ENCODE measurements at places on chromosomes 12 and 14.

- peak; percentile 73 for DNase-seq
These were observed 10.3 kb upstream of the CD27 start for GRCh38 chr12:6434205-6435140.

DNA sequence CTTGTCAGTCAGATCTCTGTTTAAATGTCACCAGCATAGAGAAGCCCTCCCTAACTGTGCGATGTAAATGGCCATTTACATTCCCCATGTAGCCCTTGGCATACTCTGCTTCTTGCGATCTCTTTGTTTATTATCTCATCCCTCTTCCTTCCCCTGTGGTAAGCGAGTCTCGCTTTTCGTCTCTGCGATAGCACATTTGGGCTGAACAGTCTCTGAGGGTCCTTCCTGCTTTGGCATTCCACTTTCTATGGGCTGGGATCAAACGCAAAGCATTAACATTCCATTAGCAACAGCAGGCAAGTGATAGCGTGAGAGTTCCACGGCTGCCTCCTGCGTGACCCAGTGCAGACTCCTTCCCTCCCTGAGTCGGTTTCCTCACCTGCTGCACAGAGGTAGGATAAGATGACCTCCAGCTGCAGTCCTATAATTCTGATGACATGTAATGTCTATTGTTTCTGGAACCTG, 61.4 kb upstream of the TUNAR start:
- DNase-seq: no peak

- DNase-seq: no peak
These were observed 16.0 kb upstream of the PLEKHH1 start for GRCh38 chr14:67517083-67517482.

GRCh38 chr14:33282331-33283230, 343.9 kb downstream of the NPAS3 start:
- DNase-seq: no peak

DNA sequence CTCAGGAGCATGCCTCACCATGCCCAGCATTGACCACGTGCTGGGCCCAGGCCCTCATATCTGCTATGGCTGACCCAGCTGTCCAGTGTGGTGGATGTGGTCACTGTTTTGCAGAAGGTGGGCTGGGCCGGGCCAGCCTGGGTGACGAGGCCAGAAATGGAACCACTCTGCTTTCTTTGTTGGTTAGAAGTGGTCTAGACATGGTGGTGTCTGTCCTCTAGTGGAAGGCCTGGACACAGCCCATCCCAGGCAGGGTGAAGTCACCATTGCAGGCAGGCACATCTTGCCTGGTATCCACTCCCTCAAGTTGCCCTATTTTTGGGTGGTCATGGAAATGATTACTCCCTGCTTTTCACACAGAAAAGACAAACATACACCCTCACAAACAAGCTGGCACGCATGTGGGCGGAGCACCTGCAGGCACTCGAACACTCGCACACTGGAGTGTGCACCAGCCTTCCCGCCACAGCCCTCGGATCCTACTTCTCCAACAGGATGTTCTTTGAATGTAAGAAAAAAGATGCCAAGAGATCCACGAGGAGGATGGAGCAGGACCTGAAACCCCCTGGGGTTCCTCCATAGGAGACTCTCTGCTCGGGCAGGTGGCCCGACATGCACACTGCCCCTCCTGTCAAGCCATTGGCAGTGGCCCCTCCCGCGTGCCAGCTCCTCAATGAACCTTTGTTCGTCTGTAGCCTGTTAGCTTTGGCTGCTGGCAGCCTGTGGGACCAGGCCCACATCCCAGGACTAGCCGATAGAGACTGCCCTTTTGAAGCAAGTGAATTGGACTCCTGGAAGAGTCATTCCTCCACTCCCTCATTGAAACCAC, 38.4 kb downstream of the MLXIP start:
- DNase-seq: no peak

GRCh38 chr14:101215927-101216326, 312.4 kb upstream of the RTL1 start:
- no peak for DNase-seq

DNA sequence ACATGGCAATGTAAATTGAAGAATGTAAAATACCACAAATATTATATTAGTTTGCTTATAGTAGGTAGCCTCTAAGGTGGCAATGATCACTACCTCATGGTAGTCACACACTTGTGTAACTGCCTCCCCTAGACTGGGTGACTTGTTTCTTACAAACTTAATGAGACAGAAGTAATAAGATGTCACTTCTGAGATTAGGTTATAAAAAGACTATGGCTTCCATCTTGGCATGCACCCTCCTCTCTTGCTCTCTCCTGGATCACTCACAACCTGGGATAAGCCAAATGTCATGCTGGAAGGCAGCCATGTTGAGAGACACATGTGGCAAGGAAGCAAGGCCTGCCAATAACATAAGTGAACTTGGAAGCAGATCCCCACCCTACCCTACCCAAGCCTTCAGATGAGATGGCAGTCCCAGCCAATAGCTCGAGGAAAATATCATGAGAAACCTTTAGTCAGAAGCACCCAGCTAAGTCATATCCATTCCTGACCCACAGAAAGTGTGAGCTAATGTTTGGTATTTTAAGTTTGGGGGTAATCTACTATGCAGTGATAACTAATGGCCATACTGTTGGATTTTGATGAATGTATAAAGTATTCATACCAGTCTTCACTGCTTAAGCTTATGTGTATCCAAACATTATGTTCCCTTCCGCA, 43.3 kb downstream of the PPP1R12A start:
- DNase-seq: no peak

DNA sequence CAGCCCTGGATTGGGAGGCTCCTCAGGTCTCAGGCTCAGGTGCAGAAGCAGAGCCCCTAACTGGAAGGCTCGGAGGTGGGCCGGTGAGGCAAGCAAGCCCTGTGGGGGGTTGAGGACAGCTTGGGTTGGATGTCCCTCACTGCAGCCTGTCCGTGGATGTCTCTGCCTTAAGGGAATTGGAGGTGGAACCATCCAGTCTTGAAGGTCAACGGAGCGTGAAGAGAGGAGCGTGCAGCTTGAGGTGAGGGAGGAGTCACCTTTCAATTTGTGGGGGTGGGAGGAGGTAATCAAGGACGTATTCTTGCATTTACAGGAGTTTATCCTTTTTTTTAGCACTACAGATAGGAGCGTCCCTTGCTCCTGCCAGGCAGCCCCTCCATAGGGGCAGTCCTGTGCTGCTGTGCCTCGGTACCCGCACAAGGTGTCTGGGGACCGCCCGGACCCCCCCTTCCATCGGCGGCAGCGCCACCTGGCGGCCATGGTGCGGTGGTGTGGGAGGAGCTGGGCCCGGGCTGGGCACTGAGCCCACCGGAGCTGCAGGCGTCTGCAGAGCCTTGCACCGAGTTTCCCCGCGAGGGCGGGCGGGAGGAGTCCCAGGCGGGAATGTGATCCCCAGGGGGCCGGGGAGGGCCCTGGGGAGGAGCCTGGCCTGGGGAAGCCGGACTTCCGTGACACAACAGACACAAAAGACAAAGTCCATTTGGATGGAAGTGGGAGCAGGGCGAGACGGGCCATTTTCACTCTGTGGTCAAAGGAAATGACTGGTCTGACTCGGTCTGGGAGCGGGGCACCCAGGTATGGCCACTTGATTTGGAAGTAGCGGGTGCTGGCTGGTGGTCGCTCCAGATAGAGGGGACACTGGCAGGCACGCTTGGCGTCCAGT, 864 bp downstream of the DNAJC22 start:
- peak; percentile 77 for DNase-seq

DNA sequence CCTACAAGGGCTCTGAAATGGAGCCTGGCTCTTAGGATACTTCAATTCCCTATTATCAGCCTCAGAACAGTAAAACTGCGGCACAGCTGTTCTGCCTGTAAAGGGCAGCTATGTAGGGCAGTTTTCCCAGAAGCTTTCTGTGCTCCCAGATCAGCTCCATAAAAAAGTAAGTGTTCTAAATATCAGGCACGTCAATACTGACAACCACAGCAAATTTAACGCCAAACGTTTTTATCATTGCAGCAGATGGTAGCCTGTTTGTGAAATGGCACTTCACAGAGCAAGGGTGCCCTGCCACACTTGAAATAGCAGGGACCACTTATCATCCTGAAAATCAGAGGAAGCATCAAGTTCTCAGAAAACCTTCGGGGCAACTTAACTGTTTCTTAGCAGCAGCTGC, 54.8 kb upstream of the PTHLH start:
- no peak for DNase-seq

- DNase-seq: no peak
These were observed 9.5 kb downstream of the RFLNA start for GRCh38 chr12:124304314-124304790.

- no peak for DNase-seq
These were observed 6.0 kb upstream of the NUDT14 start for GRCh38 chr14:105187116-105187515.

- no peak for DNase-seq
These were observed 1.4 kb downstream of the NFYB start for GRCh38 chr12:104136577-104136976.

DNA sequence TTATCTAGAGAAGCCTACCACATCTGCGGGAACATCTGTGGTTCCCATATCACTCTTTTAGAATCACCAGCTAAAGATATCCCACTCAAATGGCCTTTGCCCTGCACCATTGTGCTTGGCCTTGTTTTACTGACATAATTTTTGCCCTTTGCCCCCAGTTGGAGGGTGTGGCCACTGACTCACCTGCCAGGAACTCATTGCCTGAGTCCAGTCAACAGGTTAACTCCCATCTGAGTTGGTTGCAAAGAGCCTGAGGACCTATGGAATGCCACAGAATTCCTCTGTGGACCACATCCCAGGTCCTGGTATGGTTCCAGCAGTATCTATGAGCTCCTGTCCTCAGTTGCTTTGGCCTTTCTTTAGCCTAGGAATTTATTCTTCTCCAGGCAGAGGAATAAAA, 55.7 kb upstream of the PTGR2 start:
- DNase-seq: no peak

GRCh38 chr12:113407931-113408600, 4.4 kb upstream of the SDS start:
- no peak for DNase-seq

GRCh38 chr14:23104591-23105347, at the start of gene CIROP:
Gene CIROP, minus strand, starts transcription at chr14:23104989. Its CDS starts 69 bp downstream, at chr14:23104920.
- no peak for DNase-seq

GRCh38 chr14:103329401-103330347, 4.4 kb upstream of the EIF5 start:
- no peak for DNase-seq

DNA sequence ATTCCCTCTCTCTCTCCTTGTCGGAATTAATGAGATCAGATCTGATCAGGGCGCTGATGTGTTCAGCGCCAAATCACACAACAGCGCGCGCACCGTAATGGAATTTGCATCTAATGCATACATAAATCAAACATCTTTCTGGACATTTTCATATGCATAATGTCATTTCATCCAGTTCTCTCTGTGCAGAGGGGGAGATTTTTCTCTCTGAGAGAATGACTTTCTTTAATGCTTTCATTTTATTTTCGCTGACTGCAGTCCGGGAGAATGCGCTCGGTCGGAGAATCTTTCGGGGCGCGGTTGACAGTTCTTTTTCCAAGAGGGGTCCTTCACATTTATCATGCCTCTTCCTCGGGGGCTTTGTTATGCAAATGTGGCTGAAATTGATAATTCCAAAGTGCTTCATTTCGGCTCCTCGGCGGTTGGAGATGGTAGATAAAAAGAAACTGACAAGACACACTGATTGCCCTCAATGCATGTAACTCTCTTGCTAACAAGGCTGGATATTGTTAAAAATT, 615.9 kb downstream of the VRK1 start:
- peak; percentile 21 for DNase-seq

GRCh38 chr12:98085046-98085755, 430.2 kb upstream of the TMPO start:
- DNase-seq: no peak

DNA sequence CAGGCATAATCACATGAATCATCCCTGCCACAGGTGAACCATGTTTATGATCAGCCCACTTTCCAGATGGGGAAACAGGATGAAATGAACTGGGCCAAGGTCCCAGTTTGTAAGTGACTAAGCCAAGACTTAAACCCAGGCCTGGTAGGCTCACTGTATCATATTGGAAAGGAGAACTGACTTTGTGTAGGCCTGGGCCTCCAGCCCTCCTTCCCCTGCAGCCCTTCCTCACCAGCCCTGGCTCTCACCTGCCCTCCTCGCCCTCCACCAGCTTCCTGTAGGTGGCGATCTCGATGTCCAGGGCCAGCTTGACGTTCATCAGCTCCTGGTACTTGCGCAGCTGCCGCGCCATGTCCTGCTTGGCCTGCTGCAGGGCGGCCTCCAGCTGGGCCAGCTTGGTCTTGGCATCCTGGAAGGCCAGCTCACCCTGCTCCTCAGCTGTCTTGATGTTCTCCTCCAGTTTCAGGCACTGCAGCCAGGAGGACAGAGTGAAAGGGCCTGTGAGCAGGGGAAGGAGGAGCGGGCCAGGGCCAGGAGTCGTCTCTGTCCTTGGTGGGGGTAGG, 19.8 kb downstream of the KRT80 start:
- no peak for DNase-seq

GRCh38 chr14:31932675-31933074, 144.4 kb upstream of the ARHGAP5 start:
- DNase-seq: no peak

GRCh38 chr12:12803186-12803585, 10.0 kb upstream of the DDX47 start:
- no peak for DNase-seq

GRCh38 chr12:93460003-93460402, 7.3 kb upstream of the MRPL42 start:
- DNase-seq: no peak

DNA sequence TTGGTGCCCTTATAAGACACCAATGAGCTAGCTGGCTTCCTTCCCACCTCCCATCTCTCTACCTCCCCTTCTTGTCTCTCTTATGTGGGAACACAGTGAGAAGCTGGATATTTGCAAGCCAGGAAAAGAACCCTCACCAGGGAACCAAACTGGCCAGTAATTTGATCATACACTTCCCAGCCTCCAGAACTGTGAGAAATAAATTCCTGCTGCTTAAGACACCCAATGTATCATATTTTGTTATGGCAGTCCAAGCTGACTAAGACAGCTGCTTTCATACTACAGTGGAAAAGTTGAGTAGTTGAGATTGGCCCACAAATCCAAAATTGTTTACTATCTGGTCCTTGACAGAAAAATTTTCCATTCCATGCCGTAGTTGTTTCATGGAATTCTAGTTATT, 269.0 kb downstream of the KCNH5 start:
- no peak for DNase-seq

GRCh38 chr14:65103150-65103760, 938 bp upstream of the MAX start:
- DNase-seq: no peak

- DNase-seq: no peak
These were observed 56.7 kb downstream of the EPS8 start for GRCh38 chr12:15732341-15733061.

Data from natural killer cell (primary cell).